Hair follicular keratinocyte (primary cell): ENCODE measurements at places on chromosomes 12 and 14. TPM values are rescaled to one million over a fixed set of nuclear protein-coding genes. Genes with fewer than 3 reads are reported as not detected.

Gene PARP2
- total RNA-seq: 11.9 and 13.7 TPM in 2 replicates

Gene C3AR1
- not detected in 2 replicates for total RNA-seq

Gene MYH6
- not detected in 2 replicates for total RNA-seq

Gene HAL
- total RNA-seq: 0.08 and 0.27 TPM in 2 replicates
